Neuronal stem cell (in vitro differentiated cells): ENCODE measurements at places on chromosomes 6 and 20.

- no peaks in the 10 kb centered on the region for H3K27me3 ChIP-seq
- H3K36me3 ChIP-seq, result no peaks in the 10 kb centered on the region
- no peak overlapping the region for H3K27ac ChIP-seq
- no peaks in the 10 kb centered on the region for H3K4me1 ChIP-seq
Observed at GRCh38 chr6:48542191-48542590, 431.2 kb upstream of the PTCHD4 start.

DNA sequence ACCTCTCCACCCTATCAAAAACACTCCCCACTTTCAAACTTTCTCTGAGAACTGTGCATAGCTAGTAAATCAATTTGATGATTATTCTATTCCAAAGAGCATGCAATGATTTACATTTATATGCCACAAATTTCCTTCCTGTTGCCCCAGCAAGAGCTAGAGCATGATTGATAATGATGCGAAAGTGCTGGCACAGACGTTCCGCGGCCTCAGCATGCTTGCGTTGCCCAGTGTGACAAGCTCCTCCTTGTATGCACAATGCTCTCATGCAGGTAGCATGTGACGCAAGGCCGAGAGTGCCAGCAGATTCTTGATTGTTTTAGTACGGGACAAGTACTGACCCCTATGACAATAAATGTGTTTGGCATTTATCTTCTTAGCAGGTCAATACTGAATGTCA is 696.3 kb upstream of the SLC35B3 start:
- H3K4me1 ChIP-seq, result no peaks in the 10 kb centered on the region
- DNase-seq, result no peak
- no peaks in the 10 kb centered on the region for H3K27me3 ChIP-seq
- H3K4me3 ChIP-seq, result no peak overlapping the region
- H3K27ac ChIP-seq, result no peak overlapping the region

- no peaks in the 10 kb centered on the region for H3K27me3 ChIP-seq
- no peak overlapping the region for H3K4me3 ChIP-seq
- no peaks in the 10 kb centered on the region for H3K4me1 ChIP-seq
Observed at GRCh38 chr20:37378785-37379598, 33.1 kb downstream of the SRC start.

GRCh38 chr6:74356391-74356790 is 660.4 kb downstream of the CD109 start:
- DNase-seq, result no peak
- H3K4me1 ChIP-seq, result no peaks in the 10 kb centered on the region
- H3K4me3 ChIP-seq, result no peak overlapping the region
- no peak overlapping the region for H3K27ac ChIP-seq
- no peaks in the 10 kb centered on the region for H3K27me3 ChIP-seq

GRCh38 chr6:27019651-27020552 is 227.6 kb upstream of the PRSS16 start:
- H3K27ac ChIP-seq, result peak overlapping the region; percentile 89
- H3K4me1 ChIP-seq, result no peaks in the 10 kb centered on the region
- H3K4me3 ChIP-seq, result peak overlapping the region; percentile 74
- no peaks in the 10 kb centered on the region for H3K36me3 ChIP-seq
- DNase-seq, result peak; percentile 82
- H3K27me3 ChIP-seq, result no peaks in the 10 kb centered on the region

GRCh38 chr6:127129251-127129650 is 10.8 kb downstream of the RSPO3 start:
- no peak overlapping the region for H3K4me3 ChIP-seq
- no peak for DNase-seq
- no peak overlapping the region for H3K27ac ChIP-seq
- no peaks in the 10 kb centered on the region for H3K36me3 ChIP-seq
- no peaks in the 10 kb centered on the region for H3K4me1 ChIP-seq

GRCh38 chr20:50126662-50127061 is 13.7 kb upstream of the UBE2V1 start:
- H3K4me3 ChIP-seq, result no peak overlapping the region
- H3K36me3 ChIP-seq, result peaks cover 81% of the 10 kb centered on the region
- no peaks in the 10 kb centered on the region for H3K4me1 ChIP-seq

DNA sequence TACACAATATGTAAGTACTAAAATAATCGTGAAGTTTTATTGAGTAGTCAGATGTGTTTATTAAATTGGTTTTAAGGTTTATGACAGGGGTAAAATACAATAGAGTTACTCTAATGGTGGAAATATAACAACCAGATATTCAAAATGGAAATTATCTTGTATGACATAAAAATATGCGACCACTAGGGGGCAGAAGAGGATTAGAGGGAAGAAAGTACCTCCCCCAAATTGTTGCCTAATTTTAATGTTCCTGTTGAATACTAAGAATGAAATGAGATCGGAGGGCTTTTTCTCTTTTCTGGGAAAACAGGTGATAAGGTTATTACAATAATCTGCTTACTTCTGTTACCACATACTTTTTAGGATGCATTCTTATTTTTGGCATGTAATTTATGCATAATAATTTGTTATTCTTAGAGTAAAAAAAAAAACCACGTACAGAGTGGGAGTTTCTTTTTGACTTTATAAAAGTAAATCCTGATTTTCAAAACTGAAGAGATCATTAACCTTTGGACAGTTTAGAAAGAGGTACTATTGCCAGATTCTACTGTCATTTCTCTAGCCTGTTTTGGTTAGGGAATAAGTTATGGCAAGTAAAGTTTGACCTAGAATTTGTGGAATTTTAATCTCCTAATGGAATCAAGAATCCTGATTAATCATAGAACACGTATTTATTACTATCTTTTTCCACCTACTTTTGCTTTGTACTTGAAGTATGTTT is 159.2 kb downstream of the CD109 start:
- no peak overlapping the region for H3K4me3 ChIP-seq
- H3K27ac ChIP-seq, result no peak overlapping the region
- H3K27me3 ChIP-seq, result no peaks in the 10 kb centered on the region
- H3K36me3 ChIP-seq, result no peaks in the 10 kb centered on the region
- peak; percentile 33 for DNase-seq
- H3K4me1 ChIP-seq, result no peaks in the 10 kb centered on the region

- no peak for DNase-seq
- no peaks in the 10 kb centered on the region for H3K27me3 ChIP-seq
- peaks cover 2% of the 10 kb centered on the region for H3K4me1 ChIP-seq
- peak overlapping the region; percentile 87 for H3K4me3 ChIP-seq
Observed at GRCh38 chr20:49712646-49712995, 1.1 kb downstream of the B4GALT5 start.

- no peaks in the 10 kb centered on the region for H3K36me3 ChIP-seq
- H3K4me1 ChIP-seq, result no peaks in the 10 kb centered on the region
- H3K27ac ChIP-seq, result no peak overlapping the region
Observed at GRCh38 chr6:5093231-5094015, 8.3 kb downstream of the PPP1R3G start.

- H3K36me3 ChIP-seq, result no peaks in the 10 kb centered on the region
- no peak overlapping the region for H3K4me3 ChIP-seq
- peaks cover 10% of the 10 kb centered on the region for H3K4me1 ChIP-seq
- H3K27me3 ChIP-seq, result no peaks in the 10 kb centered on the region
- no peak overlapping the region for H3K27ac ChIP-seq
- no peak for DNase-seq
Observed at GRCh38 chr20:41232973-41233926, 84.3 kb downstream of the ZHX3 start.

GRCh38 chr6:30357678-30358540 is 13.0 kb downstream of the RPP21 start:
- H3K36me3 ChIP-seq, result no peaks in the 10 kb centered on the region
- peak overlapping the region; percentile 22 for H3K4me3 ChIP-seq
- H3K27ac ChIP-seq, result no peak overlapping the region
- peaks cover 9% of the 10 kb centered on the region for H3K27me3 ChIP-seq
- peak; percentile 80 for DNase-seq
- no peaks in the 10 kb centered on the region for H3K4me1 ChIP-seq

DNA sequence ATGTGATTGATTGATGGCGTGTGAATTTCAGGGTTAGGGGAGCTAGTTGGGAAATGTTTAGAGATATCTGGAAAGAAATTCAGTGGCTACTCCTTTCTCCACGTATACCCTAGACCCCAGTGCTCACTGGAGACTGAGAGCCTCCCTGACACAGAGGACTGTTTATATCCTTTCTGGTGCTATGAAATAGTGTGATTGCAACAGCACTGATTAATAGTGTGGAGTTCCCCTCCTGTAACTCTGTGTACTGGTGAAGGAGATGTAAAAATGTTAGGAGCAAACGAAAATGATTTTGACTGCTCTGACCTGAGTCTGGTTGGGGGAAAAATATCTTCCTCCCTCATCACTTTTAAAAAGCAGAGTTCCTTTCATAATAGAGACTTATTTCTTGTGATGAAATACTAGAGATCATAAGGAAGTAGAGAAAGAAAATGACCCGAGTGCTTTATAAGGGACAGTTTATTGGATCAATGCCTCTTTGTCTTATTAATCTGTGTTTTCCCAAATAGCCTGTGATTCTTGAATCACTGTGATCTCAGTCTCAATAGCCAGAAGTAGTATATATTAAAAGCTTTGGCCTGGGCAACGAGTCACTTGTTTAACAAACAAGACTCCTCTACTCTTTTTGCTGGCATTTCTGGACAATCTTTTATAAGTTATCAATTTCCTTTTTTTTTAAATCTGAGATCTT is 92.3 kb downstream of the RNF182 start:
- H3K27me3 ChIP-seq, result peaks cover 4% of the 10 kb centered on the region
- DNase-seq, result no peak
- H3K4me3 ChIP-seq, result no peak overlapping the region

DNA sequence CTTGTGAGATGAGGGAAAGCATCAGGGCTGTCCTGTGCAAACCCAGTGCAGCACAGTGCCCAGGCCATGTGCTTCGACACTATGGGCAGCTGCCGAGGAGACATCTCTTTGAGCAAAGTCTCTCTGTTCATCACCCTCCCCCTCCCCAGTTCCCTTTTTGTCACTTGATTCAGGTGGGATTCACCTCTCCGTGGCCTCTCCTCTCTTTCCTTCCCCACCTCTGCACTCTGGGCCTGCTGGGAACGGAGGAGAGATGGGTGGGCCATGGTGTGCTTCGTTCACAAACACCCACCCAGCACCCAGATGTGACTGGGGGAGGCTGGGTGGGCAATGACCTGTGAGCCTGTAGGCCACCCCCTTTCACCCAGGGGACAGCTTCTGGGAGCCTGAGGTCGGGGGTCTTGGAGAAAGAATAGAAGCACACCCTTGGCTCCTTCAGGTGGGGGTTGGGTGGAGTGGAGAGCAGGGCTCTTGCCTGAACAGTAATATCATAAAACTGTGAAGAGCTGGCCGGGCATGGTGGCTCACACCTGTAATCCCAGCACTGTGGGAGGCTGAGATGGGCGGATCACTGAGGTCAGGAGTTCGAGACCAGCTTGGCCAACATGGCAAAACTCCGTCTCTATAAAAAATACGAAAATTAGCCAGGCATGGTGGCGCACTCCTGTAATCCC is 33.5 kb upstream of the DLGAP4 start:
- no peak overlapping the region for H3K27ac ChIP-seq
- DNase-seq, result no peak
- no peak overlapping the region for H3K4me3 ChIP-seq
- H3K27me3 ChIP-seq, result peaks cover 6% of the 10 kb centered on the region

DNA sequence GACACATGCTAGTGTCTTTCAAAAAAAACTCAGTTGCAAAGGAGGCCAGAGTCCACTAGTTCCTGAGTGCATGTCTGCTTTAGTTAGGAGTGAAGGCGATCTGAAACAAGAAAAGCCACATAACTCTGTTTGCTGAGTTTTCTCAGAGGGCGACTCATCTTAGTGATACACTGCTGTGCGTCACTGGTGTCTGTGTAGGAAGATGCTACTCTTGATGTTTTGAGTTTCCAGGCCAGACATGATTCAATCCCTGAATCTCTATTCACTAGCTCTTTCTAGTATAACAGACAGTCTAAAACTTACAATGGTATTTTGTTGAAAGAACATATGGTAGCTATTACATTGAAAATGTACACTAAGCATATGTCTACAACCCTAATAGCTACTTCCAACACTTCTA is 60.9 kb downstream of the GFRAL start:
- no peak for DNase-seq
- H3K36me3 ChIP-seq, result no peaks in the 10 kb centered on the region
- no peak overlapping the region for H3K4me3 ChIP-seq
- no peaks in the 10 kb centered on the region for H3K27me3 ChIP-seq
- H3K4me1 ChIP-seq, result no peaks in the 10 kb centered on the region

DNA sequence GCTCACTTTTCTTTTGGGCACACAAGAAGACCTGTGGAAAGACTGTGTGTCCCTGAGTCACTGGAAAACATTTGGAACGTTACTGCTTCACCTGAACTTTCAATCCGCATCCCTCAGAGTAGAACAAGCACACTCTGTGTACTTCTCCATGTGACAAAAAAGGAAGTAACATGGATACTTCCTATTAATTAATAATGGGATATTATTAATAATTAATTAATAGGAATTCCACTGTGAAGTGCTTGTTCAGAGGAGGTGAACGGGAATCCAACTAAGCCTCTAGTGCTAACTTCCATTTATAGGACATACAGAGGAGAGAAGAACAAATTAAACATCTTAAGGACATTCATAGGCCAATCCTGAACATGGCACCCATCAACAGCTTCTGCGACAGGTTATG is 407.8 kb downstream of the SYNE1 start:
- H3K4me1 ChIP-seq, result no peaks in the 10 kb centered on the region
- no peak overlapping the region for H3K4me3 ChIP-seq
- no peak overlapping the region for H3K27ac ChIP-seq
- DNase-seq, result no peak

DNA sequence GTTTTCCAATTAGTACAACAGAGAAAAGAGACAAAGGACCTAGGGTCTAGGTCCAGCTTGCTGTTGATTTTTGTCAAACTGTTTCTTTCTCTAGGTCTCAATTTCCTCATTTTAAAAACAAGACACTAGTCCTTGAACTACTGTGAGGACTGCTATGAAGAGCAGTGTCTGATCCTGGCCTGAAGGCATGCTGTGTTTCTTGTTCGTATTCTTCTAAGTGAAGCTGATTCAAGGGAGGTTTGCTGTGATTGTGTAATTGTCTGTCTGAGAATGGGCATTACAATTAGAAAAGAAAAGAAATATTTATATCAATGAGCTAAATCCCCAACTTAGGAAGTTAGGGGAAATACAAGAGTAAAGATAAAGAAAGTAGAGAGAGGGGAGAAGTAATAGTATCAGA is 228.2 kb upstream of the SUPT3H start:
- H3K36me3 ChIP-seq, result no peaks in the 10 kb centered on the region
- no peaks in the 10 kb centered on the region for H3K27me3 ChIP-seq
- no peaks in the 10 kb centered on the region for H3K4me1 ChIP-seq
- H3K4me3 ChIP-seq, result no peak overlapping the region
- no peak for DNase-seq
- H3K27ac ChIP-seq, result no peak overlapping the region

- no peak overlapping the region for H3K27ac ChIP-seq
- H3K4me1 ChIP-seq, result no peaks in the 10 kb centered on the region
- H3K4me3 ChIP-seq, result no peak overlapping the region
- no peaks in the 10 kb centered on the region for H3K27me3 ChIP-seq
Observed at GRCh38 chr6:4067673-4068072, 11.3 kb downstream of the FAM217A start.

DNA sequence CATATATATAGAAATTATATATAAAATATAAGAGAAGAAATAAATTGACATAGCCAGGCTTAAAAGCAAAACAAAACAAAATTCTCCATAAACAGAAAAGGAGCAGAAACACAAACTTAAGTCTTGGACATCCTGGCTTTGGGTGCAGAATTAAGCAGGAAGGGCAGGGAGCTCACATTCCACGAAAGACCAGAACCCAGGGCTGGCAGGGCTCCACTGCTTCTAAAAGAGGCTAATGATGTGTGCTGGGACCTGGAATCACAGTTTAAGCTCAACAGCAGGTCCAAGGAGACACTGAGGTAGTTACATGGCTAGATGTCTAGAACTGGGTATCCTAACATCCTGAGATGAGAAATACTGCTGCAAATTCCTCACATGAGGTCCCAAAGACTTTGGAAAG is 210.3 kb downstream of the WDR27 start:
- no peak overlapping the region for H3K27ac ChIP-seq
- H3K27me3 ChIP-seq, result no peaks in the 10 kb centered on the region
- peaks cover 1% of the 10 kb centered on the region for H3K4me1 ChIP-seq
- H3K36me3 ChIP-seq, result no peaks in the 10 kb centered on the region
- DNase-seq, result no peak
